ENCODE measurements at places on chromosomes 1 and 21. TPM values are rescaled to one million over a fixed set of nuclear protein-coding genes. Genes with fewer than 3 reads are reported as not detected.
A peak's percentile ranks its signal among the peaks of the same experiment; 100 is the strongest.

The FAM131C gene
- total RNA-seq: 4.5 TPM

The HSD3B1 gene
- not detected for total RNA-seq

The LIN28A gene
- total RNA-seq: not detected

The FAM72D gene
- 0.32 TPM for total RNA-seq

The GPR37L1 gene
- 0.05 TPM for total RNA-seq

The OR2M3 gene
- total RNA-seq: not detected

The PAPPA2 gene
- 0.32 TPM for total RNA-seq

The YARS1 gene
- total RNA-seq: 34.1 TPM

The SRSF10 gene
- total RNA-seq: 51.9 TPM

The TMCC2 gene
- total RNA-seq: 1.3 TPM

The CFHR3 gene
- total RNA-seq: 0.24 TPM

DNA sequence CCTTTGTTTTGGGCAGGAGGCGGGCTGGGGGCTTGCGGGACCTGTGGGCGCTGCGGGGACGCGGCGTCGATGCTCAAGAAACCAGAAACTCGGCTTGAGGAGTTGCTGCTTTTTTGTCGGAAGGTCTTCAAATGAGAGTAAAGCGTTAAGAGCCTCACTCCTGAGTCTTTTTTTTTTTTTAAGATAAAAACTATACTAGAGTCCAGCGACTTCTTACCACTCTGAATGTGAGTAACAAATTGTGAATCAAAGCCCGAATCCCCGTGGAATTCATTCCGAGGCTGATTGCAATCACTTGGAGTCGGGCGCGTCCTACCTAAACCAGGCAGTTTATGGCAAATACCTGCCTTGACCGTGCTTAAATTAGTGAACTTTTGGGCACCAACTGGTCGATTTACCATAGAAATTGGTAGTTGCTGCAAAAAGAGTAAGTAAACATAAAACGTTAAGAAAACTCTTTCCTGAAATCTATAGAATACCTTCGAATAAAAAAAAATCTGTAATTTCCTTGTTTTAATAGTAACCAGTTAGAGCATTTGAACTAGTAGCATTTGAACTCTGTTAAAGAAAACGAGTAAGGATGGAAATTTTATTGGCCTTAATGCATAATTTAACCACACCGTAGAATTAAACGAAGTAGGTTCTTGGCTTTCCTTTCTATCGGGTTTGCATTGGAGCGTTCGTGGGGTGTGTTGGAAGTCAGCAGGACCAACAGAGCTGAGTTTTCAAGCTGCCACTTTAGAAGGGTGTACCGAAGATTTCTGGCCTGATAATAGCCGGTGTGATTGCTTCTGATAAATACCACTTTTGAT, 769 bp downstream of the GPSM2 start:
- no peak for DNase-seq

DNA sequence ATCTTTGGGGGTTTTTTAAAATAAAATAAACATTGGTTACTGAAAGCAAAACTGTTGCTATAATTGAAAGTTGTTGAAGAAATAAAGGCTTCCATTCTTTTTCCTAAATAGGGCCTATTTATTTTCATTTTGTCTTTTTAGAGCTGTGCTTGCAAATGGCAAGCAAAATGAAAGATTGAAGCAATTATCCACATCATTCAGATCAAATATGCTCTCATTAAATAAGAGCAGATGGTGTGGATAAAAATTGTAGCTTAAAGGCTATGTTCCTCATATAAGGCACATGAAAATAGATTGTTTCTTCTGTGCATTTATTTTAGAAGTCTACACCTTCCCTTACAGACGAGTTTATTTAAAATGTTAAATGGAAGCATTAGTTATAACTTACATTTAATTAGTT, 1317.7 kb downstream of the MRPL39 start:
- no peak for DNase-seq

GRCh38 chr1:235199441-235199840, 38.4 kb upstream of the RBM34 start:
- DNase-seq: no peak

GRCh38 chr1:112852276-112852675, 103.7 kb downstream of the SLC16A1 start:
- no peak for DNase-seq

DNA sequence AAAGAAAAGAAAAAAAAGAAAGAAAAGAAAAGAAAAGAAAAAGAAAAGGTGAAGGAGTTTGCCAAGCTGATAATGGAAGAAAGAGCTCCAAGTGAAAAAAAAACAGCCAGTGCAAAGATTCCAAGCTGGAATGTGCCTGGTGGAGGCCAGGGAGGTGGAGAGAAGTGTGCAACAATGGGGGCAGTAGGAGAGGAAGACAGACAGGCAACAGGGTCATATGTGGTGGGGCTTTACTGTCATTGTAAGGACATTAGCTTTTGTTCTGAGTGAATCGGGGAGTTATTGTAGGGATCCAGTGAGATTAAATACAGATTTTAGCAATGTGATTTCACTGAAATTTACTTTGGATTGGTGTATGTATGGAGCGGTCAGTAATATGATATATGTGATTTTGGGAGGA, 14.0 kb upstream of the MYSM1 start:
- no peak for DNase-seq

GRCh38 chr1:31181515-31182343, 58.0 kb downstream of the NKAIN1 start:
- DNase-seq: peak; percentile 73

GRCh38 chr21:17492415-17493168, 20.3 kb upstream of the CXADR start:
- DNase-seq: no peak

- DNase-seq: peak; percentile 93
These were observed at the start of gene MTFR1L for GRCh38 chr1:25819491-25820246. Gene MTFR1L (plus strand): TSS chr1:25819954. CDS start chr1:25823105, 3,151 bp downstream.

- DNase-seq: no peak
These were observed 48.4 kb upstream of the EDARADD start for GRCh38 chr1:236345728-236346127.

GRCh38 chr1:118483245-118484006, 298.4 kb upstream of the SPAG17 start:
- DNase-seq: no peak

- no peak for DNase-seq
These were observed 305.4 kb downstream of the TTLL7 start for GRCh38 chr1:83693427-83694126.

- peak; percentile 64 for DNase-seq
These were observed 255.1 kb upstream of the RAB4A start for GRCh38 chr1:229015806-229016205.

DNA sequence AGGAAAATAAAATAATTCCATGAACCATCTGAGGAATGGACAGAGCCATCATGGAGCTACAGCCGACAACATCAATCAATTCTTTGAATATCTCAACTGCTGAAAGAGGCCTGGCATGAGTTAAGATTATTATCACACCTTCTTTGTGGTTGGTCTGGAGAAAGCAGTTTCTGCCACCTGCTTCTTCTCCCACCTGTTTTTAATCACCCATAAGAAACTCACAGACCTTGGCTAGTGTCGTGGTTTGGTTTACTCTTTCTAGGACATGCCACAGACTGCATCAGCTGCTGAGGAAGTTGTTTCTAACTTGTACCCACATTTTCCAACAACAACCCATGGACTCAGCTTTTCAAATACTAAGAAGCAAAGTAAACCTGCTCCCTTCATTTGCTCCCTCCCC, 65.6 kb downstream of the NTPCR start:
- no peak for DNase-seq

DNA sequence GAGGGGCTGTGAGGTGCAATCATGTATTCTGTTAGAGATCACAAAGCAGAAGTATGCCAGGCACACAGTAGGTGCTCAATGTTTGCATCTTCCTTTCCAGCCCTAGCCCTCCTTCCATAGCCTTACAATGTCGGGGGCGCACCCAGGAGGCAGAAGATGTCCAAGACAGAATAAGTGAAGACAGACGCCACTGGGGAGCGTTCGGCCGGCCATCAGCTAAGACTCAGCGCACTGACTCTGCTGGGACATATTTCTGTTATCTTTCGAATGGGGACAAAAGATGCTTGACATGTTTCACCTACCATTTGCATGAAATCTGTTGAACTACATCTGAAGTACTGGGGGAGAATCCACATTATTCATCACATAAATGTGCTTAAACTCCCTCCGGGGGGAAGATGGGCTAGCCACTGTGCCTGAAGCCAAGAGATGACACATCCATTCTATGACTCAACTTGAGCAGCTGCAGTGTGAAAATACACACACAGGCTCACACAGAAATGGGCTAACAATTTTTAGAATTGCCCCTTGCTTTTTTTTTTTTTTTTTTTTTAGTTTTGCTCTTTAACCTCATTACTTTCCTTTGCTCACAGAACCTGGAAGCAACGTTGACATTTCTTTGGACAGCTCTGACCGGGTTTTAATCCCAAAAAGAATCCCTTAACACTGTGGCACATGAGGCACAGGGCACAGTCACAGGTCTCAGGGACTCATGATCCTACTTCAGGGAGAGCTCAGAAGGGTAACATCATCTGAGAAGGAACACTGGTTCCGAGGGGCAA, 7.9 kb downstream of the TIAM1 start:
- no peak for DNase-seq

DNA sequence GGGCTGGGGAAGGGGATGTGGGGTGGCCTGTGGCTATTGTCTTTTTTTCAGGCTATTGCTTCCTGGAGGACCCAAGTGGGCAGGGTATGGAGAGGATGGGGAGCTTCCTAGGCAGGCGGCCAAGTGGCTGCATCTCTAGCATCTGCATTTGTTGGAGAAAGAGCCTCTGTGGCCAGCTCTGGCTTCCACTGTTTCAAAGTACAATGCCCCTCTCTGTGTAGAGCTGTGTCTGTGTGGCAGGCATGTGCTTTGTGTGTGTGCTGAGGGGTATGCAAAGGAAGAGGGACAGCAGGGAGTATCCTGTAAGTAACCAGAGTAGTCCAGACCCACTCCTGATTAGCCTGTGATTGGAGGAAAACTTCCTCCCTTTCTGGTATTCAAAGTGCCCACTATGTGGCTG, 40.6 kb downstream of the KCNA2 start:
- no peak for DNase-seq

GRCh38 chr1:94093996-94094395, 27.0 kb downstream of the ABCA4 start:
- no peak for DNase-seq

DNA sequence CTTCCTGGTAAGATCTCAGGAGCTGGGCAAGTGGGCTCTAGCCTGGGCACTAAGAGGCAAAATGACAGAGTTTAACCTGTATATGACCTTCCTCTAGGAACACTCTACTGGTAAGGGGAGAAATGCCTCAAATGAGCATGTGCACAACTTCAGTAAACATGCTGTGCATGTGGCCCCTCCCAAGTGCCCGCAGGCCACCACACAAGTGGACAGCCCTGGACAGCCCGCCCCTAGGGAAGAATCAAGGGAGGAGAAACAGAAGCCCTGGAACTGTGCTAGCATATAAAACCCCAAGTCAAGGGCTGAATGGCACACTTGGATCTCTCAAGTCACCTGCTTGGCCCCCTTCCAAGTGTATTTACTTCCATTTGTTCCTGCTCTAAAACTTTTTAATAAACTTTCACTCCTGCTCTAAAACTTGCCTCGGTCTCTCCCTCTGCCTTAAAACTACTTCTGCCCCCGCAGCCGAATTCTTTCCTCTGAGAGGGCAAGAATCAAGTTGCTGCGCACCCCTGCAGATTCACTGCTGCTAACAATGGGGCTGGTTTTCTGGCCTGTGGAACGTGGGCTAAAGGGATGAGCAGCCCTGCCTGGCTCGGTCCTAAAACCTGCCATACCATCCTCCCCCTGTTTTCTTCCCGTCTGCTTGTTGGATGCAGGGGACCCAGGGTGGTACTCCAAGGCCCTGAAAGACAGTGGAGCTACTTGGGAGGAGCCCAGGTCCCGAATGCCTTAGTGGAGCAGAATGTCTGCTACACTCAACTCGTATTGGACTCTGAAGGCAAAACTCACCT, 93.5 kb downstream of the IER5 start:
- no peak for DNase-seq

- no peak for DNase-seq
These were observed at the start of gene IFI44L for GRCh38 chr1:78619803-78620579. Gene IFI44L (plus strand): TSS chr1:78620448. CDS start chr1:78627916, 7,468 bp downstream.

DNA sequence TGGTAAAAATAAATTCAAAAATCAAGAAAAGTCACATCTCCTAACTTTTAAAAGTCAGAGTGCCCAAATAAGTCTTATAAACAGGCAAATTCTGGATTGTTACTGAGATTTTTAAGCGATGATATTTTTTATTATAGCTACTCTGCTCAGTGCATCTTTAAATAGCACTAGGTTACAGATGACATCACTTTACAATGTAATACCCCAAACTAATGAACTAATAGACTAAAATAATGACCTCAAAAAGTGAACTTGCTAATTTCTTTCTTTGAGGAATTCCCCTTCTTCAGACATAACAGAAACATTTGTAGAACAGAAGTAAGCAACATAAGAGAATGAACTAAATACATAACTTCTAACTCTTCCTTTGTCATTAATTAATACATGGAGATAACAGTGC, 33.0 kb upstream of the ACTA1 start:
- DNase-seq: no peak

GRCh38 chr1:218848009-218848408, 325.7 kb upstream of the LYPLAL1 start:
- DNase-seq: no peak

DNA sequence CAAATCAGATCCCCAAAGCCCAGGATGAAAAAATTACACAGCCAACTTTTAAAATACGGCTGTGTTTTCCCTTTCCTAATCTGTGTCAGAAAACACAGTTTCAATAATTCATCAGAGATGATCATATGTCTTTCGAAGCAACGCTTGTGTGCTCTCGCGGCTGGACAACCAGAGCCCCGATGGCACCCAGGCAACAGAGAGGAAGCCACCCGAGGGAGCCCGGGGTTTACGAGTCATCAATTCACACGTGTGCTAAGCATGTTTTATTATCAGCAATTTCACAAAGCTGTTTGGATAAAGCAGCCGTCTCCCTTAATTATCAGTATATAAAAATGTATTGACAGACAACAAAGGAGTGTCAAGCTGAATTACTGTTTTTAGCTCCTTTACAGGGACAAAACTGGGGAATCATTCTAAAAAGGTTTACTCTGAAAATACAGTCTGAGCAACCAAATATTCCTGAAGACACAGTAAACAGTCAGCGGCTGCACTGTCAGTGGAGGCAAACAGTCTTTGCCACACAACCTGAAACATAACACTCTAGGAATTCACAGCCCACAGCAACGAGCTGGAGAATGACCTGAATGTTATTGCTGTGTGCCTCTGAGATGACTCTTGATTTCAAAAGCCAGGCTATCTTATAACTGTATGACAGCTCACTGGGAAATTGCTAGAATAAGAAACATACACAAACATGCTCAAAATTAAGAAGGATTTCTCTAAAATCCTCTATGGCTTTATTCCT, 201.0 kb downstream of the SIPA1L2 start:
- no peak for DNase-seq

DNA sequence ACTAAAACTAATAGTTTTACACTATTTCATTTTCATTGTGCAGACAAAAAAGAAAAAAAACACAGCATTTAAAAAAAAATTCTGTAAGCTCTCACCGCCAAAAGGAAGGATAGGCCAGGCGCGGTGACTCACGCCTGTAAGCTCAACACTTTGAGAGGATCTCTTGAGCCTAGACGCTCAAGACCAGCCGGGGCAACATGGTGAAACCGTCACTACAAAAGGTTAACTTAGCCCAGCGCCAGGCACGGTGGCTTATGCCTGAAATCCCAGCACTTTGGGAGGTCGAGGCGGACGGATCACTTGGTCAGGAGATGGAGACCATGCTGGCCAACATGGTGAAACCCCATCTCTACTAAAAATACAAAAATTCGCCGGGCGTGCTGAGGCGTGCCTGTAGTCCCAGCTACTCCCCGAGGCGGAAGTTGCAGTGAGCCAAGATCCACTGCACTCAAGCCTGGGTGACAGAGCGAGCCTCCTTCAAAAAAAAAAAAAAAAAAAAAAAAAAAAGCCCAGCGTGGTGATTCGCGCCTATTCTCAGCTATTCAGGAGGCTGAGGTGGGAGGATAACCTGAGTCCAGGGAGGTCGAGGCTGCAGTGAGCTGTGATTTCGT, 14.3 kb upstream of the SPEN start:
- peak; percentile 61 for DNase-seq

Data from Right ventricle myocardium superior (tissue), 1 donor.